ENCODE measurements at places on chromosomes 16 and 17. TPM values are rescaled to one million over a fixed set of nuclear protein-coding genes. Genes with fewer than 3 reads are reported as not detected.
A peak's percentile ranks its signal among the peaks of the same experiment; 100 is the strongest.

GRCh38 chr16:10684511-10685151 lies 10.1 kb downstream of the TEKT5 start:
- H3K27ac ChIP-seq = no peak overlapping the region
- H3K4me1 ChIP-seq = no peaks in the 10 kb centered on the region
- no peaks in the 10 kb centered on the region for H3K36me3 ChIP-seq

Gene CCL8
- not detected for total RNA-seq

GRCh38 chr17:32995416-32996045 lies 3.9 kb downstream of the SPACA3 start:
- H3K4me3 ChIP-seq = no peak overlapping the region
- H3K36me3 ChIP-seq = no peaks in the 10 kb centered on the region
- H3K4me1 ChIP-seq = peaks cover 4% of the 10 kb centered on the region
- H3K27me3 ChIP-seq = peaks cover 17% of the 10 kb centered on the region
- no peak overlapping the region for H3K27ac ChIP-seq
- DNase-seq = no peak

GRCh38 chr16:4692460-4693295 lies 684 bp upstream of the NUDT16L1 start:
- H3K27me3 ChIP-seq = no peaks in the 10 kb centered on the region
- peak overlapping the region; percentile 77 for H3K4me3 ChIP-seq
- no peak for DNase-seq
- no peaks in the 10 kb centered on the region for H3K36me3 ChIP-seq
- H3K4me1 ChIP-seq = peaks cover 17% of the 10 kb centered on the region

GRCh38 chr17:74484066-74484465 lies 17.6 kb downstream of the CD300A start:
- peaks cover 2% of the 10 kb centered on the region for H3K36me3 ChIP-seq
- H3K4me3 ChIP-seq = no peak overlapping the region
- peaks cover 9% of the 10 kb centered on the region for H3K4me1 ChIP-seq
- no peaks in the 10 kb centered on the region for H3K27me3 ChIP-seq
- DNase-seq = no peak

- peaks cover 11% of the 10 kb centered on the region for H3K4me1 ChIP-seq
- H3K27ac ChIP-seq = no peak overlapping the region
- peaks cover 36% of the 10 kb centered on the region for H3K27me3 ChIP-seq
- no peak overlapping the region for H3K4me3 ChIP-seq
Measured at GRCh38 chr17:83127431-83128160, 48.2 kb downstream of the METRNL start.

Gene HSF4
- total RNA-seq = 9.3 TPM

Measured in activated naive CD8-positive, alpha-beta T cell treated with anti-CD3 and anti-CD28 coated beads for 36 hours (primary cell).